Fibroblast of mammary gland (primary cell): ENCODE measurements at places on chromosomes 4 and X.

GRCh38 chr4:115272185-115272584 lies 158.8 kb upstream of the NDST4 start:
- no peak for DNase-seq

DNA sequence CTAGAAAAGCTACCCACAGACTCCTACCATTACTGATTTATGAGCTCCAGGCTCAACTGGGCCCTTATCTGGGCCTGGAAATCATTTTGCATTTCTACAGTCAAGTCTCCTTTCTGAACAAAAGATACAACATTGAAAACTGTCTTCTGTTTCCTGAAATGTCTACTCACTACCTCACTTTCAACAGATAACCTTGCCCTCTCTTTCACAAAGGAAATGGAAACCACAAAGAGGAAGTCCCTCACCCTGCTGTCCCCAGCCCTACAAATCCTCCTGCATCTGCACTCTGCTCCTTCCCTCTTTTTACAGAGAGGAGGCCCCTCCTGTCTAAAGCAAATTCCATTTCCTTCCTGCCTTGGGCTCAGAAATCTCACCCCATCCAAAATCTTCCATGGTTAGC lies 24.8 kb upstream of the CYBB start:
- DNase-seq: no peak

DNA sequence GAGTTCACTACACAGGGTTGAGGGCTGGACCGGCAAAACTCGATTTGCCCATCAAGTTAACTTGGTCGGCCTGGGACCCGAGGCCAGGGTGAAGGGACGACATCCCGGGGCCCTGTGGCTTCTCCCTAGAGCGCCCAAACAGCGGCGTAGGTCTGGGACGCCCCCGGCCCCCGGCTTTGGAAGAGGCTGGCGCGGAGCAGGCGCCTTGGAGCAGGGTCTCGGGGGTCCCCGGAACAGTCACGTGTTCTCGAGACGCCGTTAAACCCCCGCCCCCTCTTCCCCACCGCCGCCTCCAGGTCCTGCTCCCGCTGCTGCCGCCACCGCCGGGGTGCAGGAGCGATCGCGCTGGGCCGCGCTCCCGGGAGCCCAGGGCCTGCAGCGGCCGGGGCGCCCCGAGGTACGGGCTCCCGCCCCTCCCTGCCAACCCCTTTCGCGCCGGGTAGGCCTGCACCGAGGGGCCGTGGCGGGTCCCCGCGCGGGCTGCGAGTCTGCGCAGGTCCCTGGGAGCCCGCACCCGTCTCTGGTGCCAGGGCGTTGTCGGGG lies at the start of gene NPY5R:
Gene NPY5R (plus strand): TSS at position 289 of the 543 bp plus-strand sequence. CDS start 6,382 bp downstream, outside the sequence.
- no peak for DNase-seq

DNA sequence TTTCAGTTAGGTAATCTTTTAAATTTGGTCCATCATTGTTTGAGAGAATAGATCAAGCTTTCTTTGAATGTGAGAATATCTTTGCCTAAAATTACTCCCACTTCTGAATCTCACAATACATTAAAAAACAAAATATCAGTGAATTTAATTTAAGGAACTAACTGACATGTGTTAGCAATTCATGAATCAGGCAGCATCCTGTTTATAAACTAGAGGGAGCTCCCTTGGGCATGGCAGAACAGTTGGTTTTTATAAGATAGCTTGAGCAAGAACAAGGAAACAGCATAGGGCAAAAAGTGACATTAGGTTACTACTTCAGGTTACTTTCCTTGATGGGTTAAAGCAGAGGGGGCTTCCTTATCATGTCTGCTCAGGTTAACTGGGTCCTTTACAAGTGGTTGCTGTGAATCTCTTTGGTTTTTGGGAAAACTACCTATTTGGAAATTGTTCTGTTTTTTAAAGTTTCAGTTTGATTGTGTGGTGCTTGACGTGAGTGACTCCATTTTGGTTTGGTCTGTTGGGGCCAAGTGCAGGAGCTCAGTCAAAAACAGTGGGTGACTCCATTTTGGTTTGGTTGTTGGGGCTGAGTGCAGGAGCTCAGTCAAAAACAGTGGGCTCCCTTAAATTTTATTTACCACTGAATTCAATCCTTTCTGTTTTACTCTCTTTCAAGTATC lies 68.0 kb downstream of the PPEF2 start:
- peak; percentile 56 for DNase-seq

DNA sequence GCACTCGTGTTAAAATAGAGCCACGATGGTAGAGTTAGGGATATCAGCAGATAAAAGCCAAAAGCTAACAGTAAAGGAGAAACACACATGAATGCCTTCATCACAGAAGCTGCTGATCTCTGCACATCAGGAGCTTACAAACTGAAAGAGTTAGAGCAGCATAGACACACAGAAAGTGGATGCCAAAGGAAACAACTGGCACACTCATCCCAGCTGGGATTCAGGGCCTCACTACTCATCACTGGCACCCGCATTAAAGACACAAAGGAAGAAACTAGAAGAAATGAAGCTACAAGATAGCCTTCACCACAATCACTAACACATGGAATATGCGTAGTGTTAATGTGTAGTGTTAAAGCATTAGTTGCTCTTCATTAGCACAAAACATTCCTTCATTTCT lies 156.4 kb upstream of the TBL1X start:
- no peak for DNase-seq

DNA sequence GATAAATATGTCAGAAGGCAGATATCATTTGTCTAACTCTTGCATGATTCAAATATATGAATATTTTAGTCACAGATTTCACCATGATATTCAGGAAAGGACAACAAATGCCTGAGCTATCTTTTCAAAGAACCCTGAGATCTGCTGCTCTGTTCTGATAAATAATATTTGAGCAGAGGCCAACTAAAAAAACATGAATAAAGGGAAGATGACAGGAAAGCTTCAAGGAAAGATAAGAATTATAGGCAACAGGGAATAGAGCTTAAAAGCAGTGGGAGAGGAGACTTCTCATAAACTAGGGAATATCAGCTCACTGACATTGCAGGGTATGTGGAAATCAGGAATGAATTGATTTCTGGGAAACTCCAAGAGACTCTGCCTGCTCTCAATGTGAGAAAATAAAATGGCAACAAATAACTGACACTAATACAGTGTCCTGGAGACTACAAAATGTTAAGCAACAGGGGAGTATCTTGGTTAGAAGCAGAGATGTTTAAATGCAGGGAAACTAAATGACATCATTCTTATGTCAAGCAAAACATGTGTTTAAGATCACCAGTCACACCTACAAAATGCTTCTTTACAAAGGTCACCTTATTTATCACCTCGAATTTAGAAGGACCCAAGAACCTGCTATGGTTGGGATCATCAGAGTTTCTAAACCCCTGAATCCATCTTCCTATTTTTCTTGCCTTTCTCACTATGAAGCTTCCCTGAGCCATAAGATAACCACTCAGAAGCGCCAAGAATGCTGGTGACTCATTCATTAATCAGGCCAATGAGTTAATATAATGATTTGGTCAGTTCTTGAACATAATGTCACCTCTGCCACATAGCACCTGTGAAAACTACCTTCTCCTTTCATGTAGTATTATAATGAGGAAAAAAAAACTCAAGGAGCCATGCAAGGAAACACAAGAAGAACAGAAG lies 78.1 kb downstream of the NDST3 start:
- peak; percentile 14 for DNase-seq

GRCh38 chr4:149706942-149707341 lies 108.7 kb downstream of the IQCM start:
- DNase-seq: peak; percentile 22

DNA sequence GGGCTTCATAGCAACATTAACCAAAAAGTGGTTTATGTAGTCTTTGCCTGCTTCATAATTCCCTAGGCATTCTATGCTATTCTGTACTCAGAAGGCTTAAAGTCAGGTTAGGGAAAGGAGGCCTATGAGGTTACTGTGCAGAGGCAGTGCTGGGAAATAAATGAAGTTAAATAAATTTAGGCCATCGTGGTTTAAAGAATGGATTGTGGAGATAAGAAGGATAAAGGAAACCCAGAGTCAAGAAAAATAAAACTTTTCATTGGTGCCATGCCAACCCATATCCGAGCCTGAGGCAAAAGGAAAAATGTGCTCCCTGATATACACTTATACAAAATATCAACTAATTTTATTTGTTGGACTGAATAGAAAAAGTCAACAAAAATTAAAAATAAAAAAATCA lies 70.2 kb downstream of the AR start:
- no peak for DNase-seq

DNA sequence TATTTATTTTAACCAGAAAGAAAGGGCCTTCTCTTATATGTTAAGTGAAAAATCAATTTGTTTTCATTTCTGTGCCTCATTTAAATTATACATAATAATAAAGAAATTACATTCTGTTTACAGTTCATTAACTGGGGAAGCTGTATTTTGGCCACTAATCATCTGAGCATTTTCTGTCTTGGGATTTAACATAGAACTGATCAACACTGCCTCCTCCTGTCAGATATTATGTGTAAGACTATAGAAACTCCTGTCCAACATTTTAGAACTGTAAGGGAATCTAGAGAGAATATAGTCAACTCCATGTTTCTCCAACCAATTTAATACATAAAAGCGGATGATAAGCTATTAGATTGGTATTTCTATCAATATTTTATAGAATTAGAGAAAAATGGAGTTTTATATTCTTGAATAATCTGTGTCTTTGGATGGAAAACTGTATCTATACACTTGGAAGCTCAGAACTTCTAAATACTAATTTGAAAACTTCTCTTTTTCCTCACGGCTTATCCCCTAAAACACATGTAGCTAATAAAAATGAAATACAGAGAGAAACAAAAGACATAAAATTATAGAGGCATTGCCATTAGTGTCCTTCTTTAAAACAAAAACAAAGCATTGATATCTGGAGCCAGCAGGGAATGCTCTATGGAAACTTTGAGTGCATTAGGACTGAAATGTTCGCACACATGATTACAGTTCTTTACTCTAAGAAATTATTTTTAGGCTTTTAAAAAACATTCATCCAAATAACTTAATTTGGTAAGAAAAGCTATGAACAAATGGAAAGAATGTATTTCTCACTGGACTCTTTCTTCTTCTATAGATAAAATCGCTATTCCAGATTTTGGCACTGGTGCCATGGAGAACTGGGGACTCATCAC lies 33.1 kb downstream of the ENPEP start:
- DNase-seq: peak; percentile 59

DNA sequence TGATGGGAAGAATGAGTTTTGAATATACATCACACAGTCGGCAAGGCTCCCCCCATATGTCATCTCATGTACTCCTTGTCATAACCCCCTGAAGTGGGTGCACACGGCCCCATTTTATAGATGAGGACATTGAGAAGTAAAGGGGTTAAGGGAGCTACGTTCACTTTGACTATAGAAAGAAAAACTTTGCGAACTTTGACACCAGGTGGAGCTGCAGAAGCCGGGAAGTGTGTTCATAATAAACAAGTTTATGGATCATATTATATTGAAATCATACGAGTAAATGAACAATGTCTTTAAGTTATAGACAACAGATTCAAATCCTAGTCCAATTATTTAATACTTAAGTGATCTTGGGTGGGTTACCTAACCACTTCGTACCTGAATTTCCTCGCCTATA lies 203.8 kb upstream of the PITX2 start:
- no peak for DNase-seq

DNA sequence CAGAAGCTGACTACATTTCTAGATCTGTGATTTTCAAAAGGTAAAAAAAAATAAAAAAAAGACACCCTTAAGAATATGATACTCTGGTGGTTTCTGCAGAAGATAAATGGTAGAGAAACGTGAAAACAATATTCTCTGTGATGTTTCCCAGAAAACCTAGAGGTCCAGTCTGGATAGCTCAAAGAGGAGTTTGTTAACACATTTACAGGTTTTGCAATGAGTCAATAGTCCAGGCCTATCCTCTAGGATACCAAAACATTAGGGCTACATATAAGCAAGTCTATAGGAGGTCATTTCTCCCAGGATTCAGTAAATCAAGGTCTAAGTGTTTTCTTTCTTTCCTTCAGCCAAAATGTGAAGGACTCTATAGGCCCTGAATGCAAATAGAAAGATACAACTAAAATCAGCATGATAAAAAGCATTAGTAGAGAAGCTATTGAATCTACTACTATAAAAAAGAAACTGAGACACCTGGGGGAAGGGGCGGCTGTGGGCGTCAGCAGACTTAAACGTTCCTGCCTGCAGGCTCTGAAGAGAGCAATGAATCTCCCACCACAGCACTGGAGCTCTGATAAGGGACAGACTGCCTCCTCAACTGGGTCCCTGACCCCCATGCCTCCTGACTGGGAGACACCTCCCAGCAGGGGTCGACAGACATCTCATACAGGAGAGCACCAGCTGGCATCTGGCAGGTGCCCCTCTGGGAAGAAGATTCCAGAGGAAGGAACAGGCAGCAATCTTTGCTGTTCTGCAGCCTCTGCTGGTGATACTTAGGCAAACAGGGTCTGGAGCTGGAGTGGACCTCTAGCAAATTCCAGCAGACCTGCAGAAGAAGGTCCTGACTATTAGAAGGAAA lies 33.7 kb upstream of the SPP1 start:
- no peak for DNase-seq

- no peak for DNase-seq
These were observed 172.4 kb upstream of the MAGEB16 start for GRCh38 chrX:35625714-35626113.

GRCh38 chr4:121034017-121034416 lies 38.3 kb downstream of the NDNF start:
- DNase-seq: peak; percentile 70

- DNase-seq: no peak
These were observed 10.7 kb downstream of the RBPJ start for GRCh38 chr4:26331380-26331950.

DNA sequence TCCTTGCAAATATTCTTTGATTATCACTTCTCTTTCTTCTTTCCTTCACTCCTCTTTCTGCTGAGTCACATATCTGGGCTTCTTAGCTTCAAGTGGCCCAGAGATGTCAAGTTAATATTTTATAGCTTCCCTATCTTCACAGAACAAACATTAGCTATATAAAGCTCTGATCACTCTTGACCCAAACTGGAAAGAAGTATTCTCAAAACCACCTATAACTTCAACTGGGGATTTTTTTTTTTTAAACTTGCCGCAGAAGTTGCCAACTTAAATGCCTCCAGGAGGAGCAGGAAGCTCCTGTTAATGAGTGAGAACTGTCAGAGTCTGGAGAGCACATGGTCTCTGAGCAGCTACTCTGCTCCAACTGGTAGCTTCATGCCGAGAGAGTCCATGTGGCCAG lies 233.3 kb upstream of the EDNRA start:
- DNase-seq: no peak

DNA sequence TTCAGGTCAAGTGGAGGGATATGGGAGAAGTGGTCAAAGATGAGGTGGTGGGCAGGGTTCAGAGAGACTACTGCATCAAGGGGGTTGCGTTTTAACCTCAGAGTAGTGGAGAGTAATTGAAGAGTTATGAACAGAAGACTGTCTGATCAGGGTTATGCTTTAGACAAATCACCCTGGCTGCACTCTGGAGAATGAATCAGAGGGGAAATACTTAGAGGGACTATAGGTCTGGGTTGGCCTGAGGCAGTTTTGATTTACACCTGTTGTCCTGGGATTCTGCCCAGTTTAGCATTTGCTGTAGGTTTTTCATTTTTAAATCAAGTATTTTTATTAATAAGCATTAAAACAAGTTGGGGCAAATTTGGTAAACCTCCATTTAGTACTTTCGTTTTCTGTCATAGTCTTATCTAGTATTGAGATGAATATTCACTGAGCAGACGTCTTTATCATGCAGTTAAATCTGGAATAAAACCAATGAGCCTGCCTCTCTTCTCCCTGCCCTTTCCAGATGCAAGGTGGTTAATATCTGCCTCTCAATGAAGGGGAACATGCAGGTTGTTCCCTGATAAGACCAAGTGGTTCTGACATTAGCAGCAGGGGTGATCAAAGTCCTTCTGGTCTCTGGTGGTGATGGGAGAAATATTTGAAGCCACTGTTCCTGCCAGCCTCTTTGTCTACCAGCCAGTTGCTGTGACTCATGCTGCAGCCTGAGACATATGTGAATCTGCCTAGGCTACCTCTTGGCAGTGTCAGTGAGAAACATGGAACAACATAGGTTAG lies 116.0 kb upstream of the RPS6KA3 start:
- DNase-seq: no peak
